IMR-90 (cell line): ENCODE measurements at places on chromosomes 3 and 15. TPM values are rescaled to one million over a fixed set of nuclear protein-coding genes. Genes with fewer than 3 reads are reported as not detected.

Gene TMIE
- 0.10 and 0.12 TPM in 2 replicates for polyA plus RNA-seq

Gene KLF13
- 10.6 and 11.8 TPM in 2 replicates for polyA plus RNA-seq

Gene ANKRD34C
- not detected in 2 replicates for polyA plus RNA-seq

Gene SNX22
- polyA plus RNA-seq, result 0.04 and 0.12 TPM in 2 replicates

Gene FSTL1
- 864 and 916 TPM in 2 replicates for polyA plus RNA-seq

Gene PPARG
- 11.2 and 11.5 TPM in 2 replicates for polyA plus RNA-seq

Gene LRRC2
- polyA plus RNA-seq, result 2.5 and 2.9 TPM in 2 replicates

Gene ISLR2
- not detected in 2 replicates for polyA plus RNA-seq

Gene MASP1
- polyA plus RNA-seq, result 14.7 and 16.2 TPM in 2 replicates

GRCh38 chr15:29272219-29272618 lies 2.6 kb upstream of the NSMCE3 start:
- no peak for DNase-seq

DNA sequence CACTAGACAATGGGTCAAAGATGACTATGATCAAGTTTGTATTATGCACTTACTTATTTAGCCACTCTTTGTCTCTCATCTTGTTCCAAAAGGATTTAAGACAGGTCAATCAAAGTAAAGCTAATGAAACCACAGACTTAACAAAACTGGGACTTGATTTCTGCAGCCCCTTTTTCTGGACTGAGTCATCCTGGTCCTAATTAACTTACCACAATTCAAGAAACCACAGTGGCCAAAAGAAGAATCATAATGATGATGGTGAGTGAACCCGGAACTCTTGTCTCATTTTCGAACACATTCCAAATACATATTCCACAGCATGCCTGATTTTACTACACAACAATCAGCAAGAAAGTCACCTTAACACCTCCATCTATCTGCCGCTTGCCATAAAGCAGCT lies 1333.0 kb downstream of the ROBO1 start:
- DNase-seq, result no peak

DNA sequence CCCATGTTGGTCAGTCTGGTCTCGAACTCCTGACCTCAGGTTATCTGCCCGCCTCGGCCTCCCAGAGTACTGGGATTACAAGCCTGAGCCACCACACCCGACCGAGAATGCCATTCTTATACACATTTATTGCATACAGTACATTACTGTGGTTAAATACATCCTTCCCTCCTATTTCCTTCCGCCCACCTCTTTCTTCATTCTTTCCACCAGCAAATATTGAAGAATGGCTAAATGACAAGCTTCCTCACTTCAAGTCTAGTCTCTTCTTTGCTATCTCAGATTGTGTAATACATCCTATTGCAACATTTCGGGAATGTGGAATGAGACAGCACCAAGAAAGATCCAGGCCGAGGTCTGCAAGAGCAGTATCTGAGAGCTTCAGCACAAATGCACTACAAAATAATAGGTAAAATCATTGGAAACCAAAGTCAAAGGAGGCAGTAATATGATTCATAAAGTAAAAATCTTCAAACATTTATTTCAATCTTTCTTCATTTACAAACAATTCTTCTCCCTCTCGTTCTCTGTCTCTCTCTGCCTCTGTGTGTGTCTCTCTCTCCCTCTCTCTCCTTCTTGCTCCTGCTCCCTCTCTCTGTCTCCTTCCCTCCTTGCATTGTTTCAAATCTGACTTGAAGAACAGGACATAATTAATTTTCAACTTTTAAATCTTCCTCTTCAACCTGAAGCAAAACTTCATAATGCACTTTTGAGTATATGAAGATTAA lies 94.7 kb upstream of the TGFBR2 start:
- DNase-seq, result peak; percentile 98

- no peak for DNase-seq
Measured at GRCh38 chr15:40940296-40940801, 11.2 kb downstream of the DLL4 start.

DNA sequence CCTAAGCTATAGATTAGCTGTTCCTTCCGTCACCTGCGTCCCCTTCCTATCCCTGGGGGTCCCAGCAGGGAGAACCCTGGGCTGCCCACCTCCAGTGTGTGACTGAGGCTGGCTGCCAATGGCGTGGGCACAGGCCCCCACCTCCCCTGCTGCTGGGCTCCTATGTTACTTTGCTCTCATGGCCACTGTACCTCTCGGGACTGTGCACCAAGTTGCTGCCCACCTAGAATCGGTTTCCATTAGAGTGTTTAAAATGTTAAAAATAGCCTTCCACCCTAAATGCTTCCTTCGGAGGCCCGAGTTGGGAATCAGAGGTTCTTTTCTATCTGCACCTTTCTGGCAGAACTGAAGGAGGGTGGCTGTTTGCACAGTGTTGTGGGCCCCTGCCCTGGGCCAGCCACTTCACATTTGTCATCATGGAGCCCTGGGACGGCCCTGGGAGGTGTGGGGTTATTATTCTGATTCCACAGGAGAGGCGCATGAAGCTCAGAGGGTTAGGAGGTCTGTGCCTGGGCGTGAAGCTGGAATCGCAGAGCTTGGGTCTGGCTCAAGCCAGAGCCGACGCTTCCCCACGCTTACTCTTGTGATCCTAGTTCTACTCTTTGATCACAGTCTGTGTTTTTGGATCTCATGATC lies 29.1 kb downstream of the IRAK2 start:
- DNase-seq, result no peak

DNA sequence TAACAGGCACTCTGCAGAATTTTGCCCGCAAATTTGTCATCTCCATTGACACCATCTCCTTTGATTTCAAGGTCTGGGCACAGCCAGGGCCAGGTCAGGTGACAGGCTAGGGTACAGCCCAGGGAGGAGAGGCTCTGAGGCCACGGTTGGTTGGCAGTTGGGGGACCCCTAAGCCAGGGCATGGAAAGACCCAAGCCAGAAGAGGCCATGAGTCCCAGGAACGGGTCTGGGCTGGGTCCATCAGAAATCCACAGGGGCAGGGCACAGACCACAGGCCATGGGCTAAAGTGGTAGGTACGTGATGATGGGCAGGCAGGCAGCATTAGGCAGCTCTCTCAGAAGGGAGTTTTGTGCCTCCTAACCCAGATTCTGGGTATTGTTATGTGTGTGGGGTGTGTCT lies 45.8 kb downstream of the SEMA3G start:
- no peak for DNase-seq

DNA sequence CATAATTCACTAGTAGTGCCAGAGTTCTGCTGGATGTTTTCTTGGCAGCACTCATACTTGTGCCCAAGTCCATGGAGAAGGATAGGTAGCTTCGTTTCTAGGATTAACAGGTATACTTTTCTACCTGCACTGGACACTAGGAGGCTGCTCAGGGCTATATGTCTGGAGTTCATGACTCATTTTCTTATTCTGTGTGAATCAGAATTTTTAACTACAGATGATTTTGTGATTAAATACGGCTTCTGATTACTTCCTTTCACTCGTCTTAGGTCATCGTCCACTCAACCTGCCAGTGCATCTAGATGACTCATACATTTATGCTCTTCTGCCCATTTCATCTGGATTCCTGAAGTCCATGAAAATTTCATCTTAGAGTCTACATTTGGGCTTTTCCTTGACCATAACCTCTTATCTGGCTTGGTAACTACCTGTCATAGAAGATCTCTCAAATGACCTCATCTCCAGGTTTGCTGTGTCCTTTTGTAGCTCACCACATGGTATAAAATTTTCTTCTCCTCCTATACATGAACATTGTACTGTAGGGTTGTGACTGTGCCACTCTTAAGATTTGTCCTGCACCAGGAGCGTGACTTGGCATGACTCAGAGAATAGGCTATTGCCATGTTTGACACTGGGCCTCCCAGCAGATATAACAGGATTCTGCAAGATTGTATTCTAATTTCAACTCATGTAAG lies 66.7 kb upstream of the GCSAM start:
- DNase-seq, result peak; percentile 6

- DNase-seq, result no peak
Measured at GRCh38 chr15:79130535-79131130, 40.1 kb upstream of the RASGRF1 start.

- DNase-seq, result no peak
Measured at GRCh38 chr3:181728470-181729340, 17.0 kb downstream of the SOX2 start.

GRCh38 chr3:187544326-187544725 lies 125.9 kb downstream of the SST start:
- DNase-seq, result no peak

GRCh38 chr3:101069901-101070798 lies 76.9 kb upstream of the ABI3BP start:
- peak; percentile 22 for DNase-seq

- DNase-seq, result peak; percentile 94
Measured at GRCh38 chr3:11810276-11810675, 36.4 kb downstream of the TAMM41 start.

DNA sequence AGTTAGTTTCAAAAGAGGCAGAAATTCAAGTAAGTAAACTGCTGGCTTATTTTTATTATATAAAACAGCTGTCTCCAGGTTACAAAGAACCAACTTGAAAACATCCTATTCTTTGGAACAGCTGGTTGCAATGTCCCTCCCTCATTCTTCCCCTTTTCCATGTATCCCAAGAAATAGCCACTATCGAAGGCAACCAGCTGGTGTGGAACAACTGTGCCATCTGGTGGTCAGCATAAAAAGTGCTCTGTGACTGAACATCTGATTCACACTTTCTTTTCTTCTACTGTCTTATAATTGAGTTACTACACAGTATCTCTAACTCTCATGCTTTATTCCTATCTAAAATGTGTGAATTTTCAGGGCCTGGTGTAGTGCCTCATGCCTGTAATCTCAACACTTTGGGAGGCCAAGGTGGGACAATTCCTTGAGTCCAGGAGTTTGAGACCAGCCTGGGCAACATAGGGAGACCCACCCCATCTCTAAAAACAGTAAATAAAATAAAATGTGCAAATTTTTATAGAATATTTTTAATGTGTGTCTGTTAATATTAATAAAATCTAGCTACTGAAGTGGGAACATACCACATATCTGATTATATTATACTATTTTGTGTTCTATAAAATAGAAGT lies 9.6 kb downstream of the OSBPL11 start:
- peak; percentile 82 for DNase-seq

GRCh38 chr3:74523811-74524210 lies 90.6 kb downstream of the CNTN3 start:
- peak; percentile 35 for DNase-seq

DNA sequence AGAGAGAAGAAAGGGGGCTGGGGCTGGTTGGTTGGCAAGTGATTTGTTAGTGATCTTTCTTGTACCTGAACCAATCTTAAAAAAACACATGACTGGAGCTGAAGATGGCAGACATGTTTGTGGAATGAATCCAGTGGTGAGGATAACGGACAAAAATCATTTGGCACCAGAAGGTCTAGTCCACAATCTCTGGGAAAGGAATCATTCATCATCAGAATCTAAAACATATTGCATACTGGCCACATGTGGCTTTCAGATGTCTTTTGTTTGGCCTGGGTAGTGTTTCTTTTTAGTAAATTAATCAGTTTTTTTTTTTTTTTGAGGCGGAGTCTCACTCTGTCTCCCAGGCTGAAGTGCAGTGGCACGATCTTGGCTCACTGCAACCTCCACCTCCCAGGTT lies 5.0 kb downstream of the NEK11 start:
- no peak for DNase-seq

DNA sequence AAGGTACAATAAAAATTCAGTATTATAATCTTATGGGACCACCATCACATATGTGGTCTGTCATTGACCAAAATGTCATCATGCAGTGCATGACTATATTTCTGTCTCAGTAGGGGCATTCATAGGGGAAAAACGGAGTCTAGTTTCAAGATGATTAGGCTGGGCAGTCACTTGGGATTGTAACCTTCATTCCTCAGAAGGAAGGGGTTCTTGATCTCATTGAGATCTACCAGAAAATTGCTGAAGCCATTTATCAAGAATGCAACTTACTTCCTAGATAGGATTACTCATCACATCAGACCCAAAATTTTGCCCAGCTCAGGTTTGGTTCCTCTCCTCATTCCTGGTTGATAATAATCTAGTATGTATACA lies 37.3 kb downstream of the BTD start:
- DNase-seq, result no peak

GRCh38 chr15:41263891-41264351 lies 32.9 kb downstream of the CHP1 start:
- peak; percentile 52 for DNase-seq

- DNase-seq, result no peak
Measured at GRCh38 chr3:128167973-128168674, 14.8 kb downstream of the EEFSEC start.

DNA sequence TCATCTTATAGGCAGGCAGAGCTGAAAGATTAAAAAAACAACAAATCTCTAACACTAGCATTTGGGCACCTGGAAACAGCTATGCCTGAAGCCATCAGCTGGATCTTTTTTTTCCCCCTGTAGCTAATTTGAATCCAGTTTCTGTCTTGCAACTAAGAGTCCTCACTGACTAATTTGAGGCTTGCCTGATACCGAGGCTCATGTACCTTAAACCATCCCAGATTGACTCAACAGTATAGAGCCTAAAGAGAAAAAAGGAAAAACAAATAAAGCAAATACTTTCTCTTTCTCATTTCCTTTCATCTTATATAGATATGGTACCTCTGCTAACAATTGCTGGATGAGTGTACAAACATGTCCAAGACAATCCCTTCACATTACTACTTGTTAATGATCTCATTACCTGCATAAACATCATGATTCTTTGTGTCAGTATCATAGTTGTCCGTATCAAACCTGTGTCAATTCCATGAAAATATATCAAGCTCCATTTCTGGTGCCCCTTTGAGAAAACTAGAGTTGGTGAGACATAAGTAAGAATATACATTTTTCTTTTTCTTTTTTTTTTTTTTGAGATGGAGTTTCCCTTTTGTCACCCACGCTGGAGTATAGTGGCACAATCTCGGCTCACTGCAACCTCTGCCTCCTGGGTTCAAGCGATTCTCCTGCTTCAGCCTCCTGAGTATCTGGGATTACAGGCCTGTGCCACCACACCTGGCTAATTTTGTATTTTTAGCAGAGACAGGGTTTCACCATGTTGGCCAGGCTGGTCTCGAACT lies 43.1 kb downstream of the BHLHE40 start:
- peak; percentile 74 for DNase-seq

- no peak for DNase-seq
Measured at GRCh38 chr15:31465083-31465955, 138.7 kb downstream of the KLF13 start.

DNA sequence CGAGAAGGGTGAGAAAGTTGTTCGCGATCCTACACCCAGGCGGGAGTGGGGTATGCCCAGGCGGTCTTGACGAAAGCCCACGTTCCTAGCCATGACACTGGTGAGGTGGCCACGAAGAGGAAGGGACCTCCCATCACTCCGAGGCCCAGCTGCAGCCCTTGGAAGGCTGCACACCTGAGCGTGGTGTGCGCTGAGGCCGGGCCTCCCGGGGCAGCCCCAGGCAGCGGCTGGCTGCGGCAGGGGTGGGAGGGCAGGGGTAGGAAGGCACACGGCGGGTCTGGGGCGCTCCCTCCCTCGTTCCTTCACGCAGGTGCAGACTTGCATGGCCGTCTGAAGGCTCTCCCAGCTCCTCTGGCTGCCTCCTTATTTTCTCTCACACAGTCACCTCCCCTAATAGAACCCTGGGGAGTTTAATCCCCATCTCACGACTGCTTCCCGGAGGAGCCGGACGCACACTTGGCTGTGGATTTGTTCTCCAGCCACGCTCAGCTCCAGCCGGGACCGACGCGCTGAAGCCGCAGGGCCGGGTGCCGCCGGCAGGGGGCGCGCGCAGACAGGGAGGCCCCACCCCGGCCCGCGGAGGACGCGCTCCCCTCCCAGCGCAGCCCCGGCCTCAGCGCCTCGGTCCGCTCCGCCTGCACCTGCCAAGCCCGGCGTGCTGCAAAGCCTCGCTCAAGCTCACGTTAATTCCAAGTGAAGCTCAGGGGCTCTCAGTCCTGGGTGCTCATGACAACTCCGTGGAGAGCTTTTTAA lies 37.8 kb upstream of the MUC4 start:
- no peak for DNase-seq

- DNase-seq, result peak; percentile 19
Measured at GRCh38 chr3:188165596-188165995, 11.6 kb downstream of the LPP start.

- no peak for DNase-seq
Measured at GRCh38 chr15:87522997-87523396, 733.5 kb downstream of the NTRK3 start.
